Uterus (tissue), 4 donors: ENCODE measurements at places on chromosomes 13 and 19.

GRCh38 chr19:35154525-35155406 lies at the start of gene FXYD5:
Gene FXYD5 (plus strand): TSS chr19:35154735. CDS start chr19:35155551, 816 bp downstream.
- H3K27me3 ChIP-seq = no peaks in the 10 kb centered on the region
- DNase-seq = peak; percentile 63
- peak within 1 kb of the TSS; percentile 78 for H3K27ac ChIP-seq
- peak within 1 kb of the TSS; percentile 57 for H3K4me3 ChIP-seq
- peaks cover 6% of the 10 kb centered on the region for H3K4me1 ChIP-seq

GRCh38 chr13:112027250-112027649 lies 39.7 kb upstream of the SOX1 start:
- no peaks in the 10 kb centered on the region for H3K4me1 ChIP-seq
- DNase-seq = no peak

- H3K4me1 ChIP-seq = no peaks in the 10 kb centered on the region
- H3K27ac ChIP-seq = peak overlapping the region; percentile 96
- no peaks in the 10 kb centered on the region for H3K27me3 ChIP-seq
- H3K4me3 ChIP-seq = peak overlapping the region; percentile 56
- no peak for DNase-seq
These were observed 1.0 kb downstream of the ZNF253 start for GRCh38 chr19:19866611-19867248.

DNA sequence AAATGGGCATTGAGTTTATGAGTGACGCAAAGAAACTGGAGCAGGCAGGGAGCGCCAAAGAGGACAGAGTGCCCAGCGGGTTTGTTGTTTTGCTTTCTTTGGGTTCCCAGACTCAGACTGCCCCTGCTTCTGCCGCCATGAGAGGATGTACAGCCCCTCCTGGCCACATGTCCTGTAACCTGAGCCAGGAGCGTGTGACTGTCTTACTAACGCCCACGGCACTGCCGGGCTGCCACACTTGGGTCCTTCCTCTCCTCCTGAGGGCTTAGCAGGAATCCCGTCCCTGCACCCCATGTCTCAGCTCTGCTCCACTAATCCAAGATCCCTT lies 80.5 kb downstream of the GPR12 start:
- no peaks in the 10 kb centered on the region for H3K27me3 ChIP-seq
- no peak overlapping the region for H3K27ac ChIP-seq
- no peak for DNase-seq
- H3K4me1 ChIP-seq = no peaks in the 10 kb centered on the region
- no peaks in the 10 kb centered on the region for H3K36me3 ChIP-seq
- no peak overlapping the region for H3K4me3 ChIP-seq

DNA sequence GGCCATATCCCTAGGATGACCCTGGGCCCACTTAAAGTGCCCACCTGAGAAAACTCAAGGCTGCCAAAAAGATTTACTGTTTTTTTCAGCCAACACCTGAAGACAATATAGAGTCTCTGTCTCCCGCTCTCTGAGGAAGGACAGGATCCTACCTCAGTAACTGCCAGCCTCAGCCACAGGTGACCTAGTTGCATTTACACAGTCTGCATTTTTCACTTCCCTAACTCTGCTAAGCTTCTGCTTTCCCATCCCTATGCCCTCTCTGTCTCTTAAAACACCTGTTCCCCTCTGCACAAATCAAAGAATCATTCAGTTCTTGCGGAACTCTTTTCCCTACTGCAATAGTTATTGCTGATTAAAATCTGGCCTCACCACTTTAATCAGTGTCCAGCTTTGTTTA lies 609.5 kb downstream of the UQCRFS1 start:
- H3K36me3 ChIP-seq = no peaks in the 10 kb centered on the region
- no peak overlapping the region for H3K4me3 ChIP-seq
- no peak overlapping the region for H3K27ac ChIP-seq
- no peak for DNase-seq
- no peaks in the 10 kb centered on the region for H3K27me3 ChIP-seq
- H3K4me1 ChIP-seq = no peaks in the 10 kb centered on the region

DNA sequence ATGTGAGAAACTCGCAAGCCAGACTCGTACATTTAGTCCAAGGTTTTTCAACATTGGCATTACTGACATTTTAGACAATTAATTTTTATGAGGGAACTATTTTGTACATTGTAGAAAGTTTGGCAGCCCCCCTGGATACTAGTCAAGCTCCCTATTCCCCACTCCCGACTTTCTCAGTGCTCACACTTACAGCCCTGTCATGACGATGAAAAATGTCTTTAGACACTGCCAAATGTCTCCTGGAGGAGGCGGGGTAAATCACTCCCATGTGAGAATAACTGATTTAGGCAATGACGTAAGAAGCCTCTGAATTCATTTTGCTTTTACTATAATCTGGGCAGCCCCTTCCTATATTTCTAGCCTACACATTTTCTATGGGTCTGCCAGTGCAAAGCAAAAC lies 535.8 kb upstream of the KLHL1 start:
- DNase-seq = no peak
- H3K4me3 ChIP-seq = no peak overlapping the region
- H3K36me3 ChIP-seq = no peaks in the 10 kb centered on the region
- H3K27me3 ChIP-seq = no peaks in the 10 kb centered on the region
- H3K27ac ChIP-seq = no peak overlapping the region

GRCh38 chr13:79631051-79631659 lies 150.2 kb downstream of the NDFIP2 start:
- H3K27ac ChIP-seq = no peak overlapping the region
- H3K36me3 ChIP-seq = no peaks in the 10 kb centered on the region
- no peaks in the 10 kb centered on the region for H3K4me1 ChIP-seq
- DNase-seq = no peak
- H3K27me3 ChIP-seq = no peaks in the 10 kb centered on the region

DNA sequence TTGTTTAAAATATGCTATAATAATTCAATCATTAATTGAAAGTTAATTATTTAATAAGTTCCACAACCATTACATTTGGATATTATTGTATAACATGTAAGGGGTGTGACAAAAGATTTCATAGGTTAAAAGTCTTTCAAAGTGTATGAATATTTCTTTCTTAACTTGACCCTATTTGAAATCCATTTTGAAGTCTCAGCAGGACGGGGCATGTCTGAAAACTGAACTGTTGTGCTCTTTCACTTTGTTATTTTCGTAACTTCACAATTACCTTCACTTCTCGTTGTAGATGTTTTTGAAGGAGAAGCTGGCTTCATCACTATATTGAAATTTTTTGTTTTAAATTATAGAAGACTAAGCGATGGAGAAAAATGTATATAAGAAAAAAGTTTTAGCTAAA lies 1775.7 kb downstream of the PCDH9 start:
- no peaks in the 10 kb centered on the region for H3K4me1 ChIP-seq
- no peak overlapping the region for H3K4me3 ChIP-seq
- no peak for DNase-seq
- no peaks in the 10 kb centered on the region for H3K27me3 ChIP-seq
- no peak overlapping the region for H3K27ac ChIP-seq

- H3K4me1 ChIP-seq = no peaks in the 10 kb centered on the region
- H3K27me3 ChIP-seq = no peaks in the 10 kb centered on the region
- no peak for DNase-seq
- no peak overlapping the region for H3K27ac ChIP-seq
- H3K4me3 ChIP-seq = no peak overlapping the region
- H3K36me3 ChIP-seq = no peaks in the 10 kb centered on the region
These were observed 12.3 kb downstream of the RBM26 start for GRCh38 chr13:79393564-79394249.

GRCh38 chr13:99157046-99157445 lies 43.6 kb upstream of the UBAC2 start:
- no peaks in the 10 kb centered on the region for H3K4me1 ChIP-seq
- H3K4me3 ChIP-seq = no peak overlapping the region

DNA sequence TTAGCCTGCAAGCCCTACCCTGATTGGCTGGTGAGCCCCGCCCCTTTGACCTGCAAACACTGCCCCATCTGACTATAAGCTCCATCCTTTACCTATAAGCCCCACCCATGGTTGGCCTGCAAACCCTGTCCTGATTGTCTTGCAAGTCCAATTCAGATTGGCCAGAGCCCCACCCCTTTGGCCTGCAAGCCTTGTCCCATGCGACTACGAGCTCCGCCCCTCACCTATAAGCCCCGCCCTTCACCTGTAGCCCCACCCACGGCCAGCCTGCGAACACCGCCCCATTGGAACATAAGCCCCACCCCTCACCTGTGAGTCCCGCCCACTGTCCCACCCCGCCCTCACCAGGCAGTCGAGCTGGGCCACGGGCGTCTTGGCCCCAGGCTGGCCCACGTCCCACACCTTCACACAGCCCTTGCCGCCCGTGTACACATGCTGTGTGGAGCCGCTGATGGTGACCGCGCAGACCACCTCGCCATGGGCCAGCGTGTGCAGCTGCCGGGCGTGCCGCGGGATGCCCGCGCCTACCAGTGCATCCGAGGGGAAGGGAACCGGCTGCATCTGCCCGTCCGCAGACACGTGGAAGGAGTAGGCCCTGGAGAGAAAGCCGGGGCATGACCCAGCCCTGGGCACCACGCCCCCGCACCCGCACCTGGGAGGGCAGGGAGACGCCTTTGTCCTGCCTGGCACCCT lies 22.9 kb downstream of the TLE2 start:
- no peaks in the 10 kb centered on the region for H3K27me3 ChIP-seq
- H3K4me1 ChIP-seq = no peaks in the 10 kb centered on the region
- no peaks in the 10 kb centered on the region for H3K36me3 ChIP-seq
- H3K4me3 ChIP-seq = no peak overlapping the region
- H3K27ac ChIP-seq = no peak overlapping the region
- no peak for DNase-seq

DNA sequence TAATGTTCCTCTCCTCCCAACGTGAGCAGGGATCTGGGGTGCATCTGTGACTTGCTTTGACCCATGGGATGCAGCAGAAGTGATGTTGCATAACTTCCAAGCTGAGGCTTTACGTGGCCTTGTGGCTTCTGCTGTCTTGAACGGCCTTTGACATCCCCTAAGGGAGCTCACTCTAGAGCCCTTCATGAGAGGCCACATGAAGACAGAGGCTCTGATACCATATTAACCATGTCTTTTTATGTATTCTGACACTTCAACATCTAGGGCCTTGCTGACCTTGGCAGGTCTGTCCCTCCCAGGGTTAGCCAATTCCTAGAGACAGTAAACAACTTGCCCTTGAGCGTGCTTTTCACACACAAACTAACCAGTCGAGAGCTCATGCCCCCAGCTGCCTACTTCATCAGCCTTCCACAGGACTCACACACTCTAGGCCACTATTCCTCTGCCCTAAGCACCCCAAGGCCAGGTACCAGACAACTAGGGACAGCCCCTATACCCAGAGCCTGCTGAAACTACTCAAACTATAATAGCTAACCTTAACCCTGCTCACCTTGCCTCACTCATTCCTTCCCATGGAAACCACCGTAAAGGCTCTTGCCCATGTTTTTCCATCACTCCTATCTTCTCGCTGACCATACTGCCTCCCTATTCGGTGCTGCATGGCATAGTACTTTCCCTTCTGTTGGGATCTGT lies 45.4 kb downstream of the CCDC70 start:
- H3K4me3 ChIP-seq = no peak overlapping the region
- no peak overlapping the region for H3K27ac ChIP-seq
- no peaks in the 10 kb centered on the region for H3K36me3 ChIP-seq
- no peaks in the 10 kb centered on the region for H3K4me1 ChIP-seq

DNA sequence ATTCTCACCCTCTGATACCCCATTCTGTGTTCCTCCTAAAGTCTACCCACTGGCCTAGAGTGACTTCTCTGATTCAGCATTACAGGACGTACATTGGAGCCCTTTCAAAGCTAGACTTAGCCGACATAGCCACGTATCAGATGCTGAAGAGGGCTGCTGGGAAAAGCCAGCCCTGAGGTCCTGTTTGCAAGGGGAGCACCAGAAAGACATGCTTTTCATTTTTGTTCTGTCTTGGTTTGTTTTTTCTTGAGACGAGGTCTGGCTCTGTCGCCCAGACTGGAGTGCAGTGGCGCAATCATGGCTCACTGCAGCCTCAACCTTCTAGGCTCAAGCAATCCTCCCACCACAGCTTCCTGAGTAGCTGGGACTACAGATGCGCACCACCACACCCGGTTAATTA lies 6.3 kb upstream of the ZSWIM4 start:
- H3K27me3 ChIP-seq = no peaks in the 10 kb centered on the region
- H3K36me3 ChIP-seq = no peaks in the 10 kb centered on the region
- no peak overlapping the region for H3K4me3 ChIP-seq
- no peak for DNase-seq

- no peaks in the 10 kb centered on the region for H3K36me3 ChIP-seq
- H3K4me1 ChIP-seq = no peaks in the 10 kb centered on the region
- no peak for DNase-seq
- H3K4me3 ChIP-seq = no peak overlapping the region
- H3K27me3 ChIP-seq = no peaks in the 10 kb centered on the region
- no peak overlapping the region for H3K27ac ChIP-seq
These were observed 171.6 kb upstream of the IPO5 start for GRCh38 chr13:97781891-97782305.

GRCh38 chr13:80341756-80342370 lies 937 bp upstream of the SPRY2 start:
- H3K27me3 ChIP-seq = no peaks in the 10 kb centered on the region
- H3K4me3 ChIP-seq = peak overlapping the region; percentile 58
- H3K4me1 ChIP-seq = no peaks in the 10 kb centered on the region
- no peaks in the 10 kb centered on the region for H3K36me3 ChIP-seq
- peak; percentile 30 for DNase-seq
- peak overlapping the region; percentile 90 for H3K27ac ChIP-seq

DNA sequence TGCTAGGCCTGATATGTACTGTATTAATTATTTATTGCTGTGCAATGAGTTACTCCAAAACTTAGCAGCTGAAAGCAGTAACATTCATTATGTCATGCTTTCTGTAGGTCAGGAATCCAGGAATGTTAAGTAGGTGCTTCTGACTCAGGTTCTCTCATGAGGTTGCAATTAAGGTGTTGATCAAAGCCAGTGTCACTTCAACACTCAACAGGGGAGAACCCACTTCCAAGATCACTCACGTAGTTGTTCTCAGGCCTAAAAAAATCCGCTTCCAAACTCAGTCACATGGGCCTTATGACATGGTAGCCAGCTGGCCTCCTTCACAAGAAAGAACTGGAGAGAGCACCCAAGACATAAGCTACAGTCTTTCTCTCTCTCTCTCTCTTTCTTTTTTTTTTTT lies 211.1 kb upstream of the NBEA start:
- DNase-seq = no peak
- no peaks in the 10 kb centered on the region for H3K27me3 ChIP-seq
- no peaks in the 10 kb centered on the region for H3K36me3 ChIP-seq
- no peak overlapping the region for H3K4me3 ChIP-seq
- H3K4me1 ChIP-seq = no peaks in the 10 kb centered on the region
- no peak overlapping the region for H3K27ac ChIP-seq

DNA sequence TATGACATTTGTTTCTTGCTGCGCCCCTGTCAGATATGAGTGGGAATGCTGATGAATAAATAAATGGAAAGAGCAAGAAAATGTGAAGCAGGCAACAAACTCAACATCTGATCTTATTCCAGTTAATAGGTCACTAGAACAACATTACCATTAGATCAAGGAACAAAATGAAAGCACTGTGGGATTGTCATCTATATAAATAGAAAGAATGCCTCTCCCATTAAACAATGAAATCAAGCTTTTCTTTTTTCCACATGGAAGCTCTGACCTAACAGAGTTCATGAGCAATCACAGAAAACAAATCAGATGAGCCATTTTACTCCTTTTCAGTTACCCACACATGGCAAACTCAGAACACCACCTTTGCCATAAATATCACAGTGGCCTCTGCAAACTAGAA lies 354.8 kb downstream of the SUCLA2 start:
- H3K27me3 ChIP-seq = no peaks in the 10 kb centered on the region
- no peaks in the 10 kb centered on the region for H3K4me1 ChIP-seq
- no peaks in the 10 kb centered on the region for H3K36me3 ChIP-seq
- no peak for DNase-seq
- H3K27ac ChIP-seq = no peak overlapping the region
- no peak overlapping the region for H3K4me3 ChIP-seq

GRCh38 chr19:52688335-52688734 lies 46.5 kb downstream of the ZNF611 start:
- H3K4me1 ChIP-seq = no peaks in the 10 kb centered on the region
- no peak for DNase-seq
- no peaks in the 10 kb centered on the region for H3K27me3 ChIP-seq
- H3K27ac ChIP-seq = peak overlapping the region; percentile 96
- no peaks in the 10 kb centered on the region for H3K36me3 ChIP-seq
